ENCODE measurements at places on chromosomes 16 and 17. TPM values are rescaled to one million over a fixed set of nuclear protein-coding genes. Genes with fewer than 3 reads are reported as not detected.
A peak's percentile ranks its signal among the peaks of the same experiment; 100 is the strongest.

GRCh38 chr17:1190751-1191331 lies 11.1 kb upstream of the ABR start:
- DNase-seq = no peak

DNA sequence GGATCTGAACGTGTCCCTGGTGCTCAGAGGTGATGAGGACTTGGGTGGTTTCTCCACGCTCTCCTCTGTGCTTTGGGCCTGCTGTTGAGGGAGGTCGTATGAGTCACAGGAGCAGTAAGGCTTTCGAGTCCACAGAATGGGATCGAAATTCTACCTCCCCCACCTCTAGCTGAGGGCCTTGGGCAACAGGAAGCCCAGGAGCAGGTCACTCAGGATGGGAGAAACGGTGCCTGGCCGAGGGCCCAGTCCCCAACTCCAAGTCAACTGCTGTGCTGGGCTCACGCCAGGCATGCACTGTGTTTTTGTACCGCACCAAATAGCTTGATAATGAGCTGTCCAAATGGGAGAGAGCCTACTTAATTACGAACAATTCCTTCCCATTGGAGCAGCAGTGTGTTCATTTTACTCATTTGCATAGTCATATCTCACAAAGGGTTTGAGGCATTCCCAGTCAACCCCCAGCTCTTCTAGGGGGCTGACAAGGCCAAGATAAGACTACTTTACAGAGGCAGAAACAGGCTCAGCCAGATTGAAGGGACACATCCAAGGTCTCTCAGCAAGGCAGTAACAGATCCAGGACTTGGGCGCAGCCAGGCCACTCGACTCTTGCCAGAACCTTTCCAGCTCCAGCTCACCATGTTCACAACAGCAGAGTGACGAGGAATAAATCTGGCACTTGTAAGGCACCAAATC lies 53.6 kb downstream of the WNT3 start:
- peak; percentile 55 for DNase-seq

DNA sequence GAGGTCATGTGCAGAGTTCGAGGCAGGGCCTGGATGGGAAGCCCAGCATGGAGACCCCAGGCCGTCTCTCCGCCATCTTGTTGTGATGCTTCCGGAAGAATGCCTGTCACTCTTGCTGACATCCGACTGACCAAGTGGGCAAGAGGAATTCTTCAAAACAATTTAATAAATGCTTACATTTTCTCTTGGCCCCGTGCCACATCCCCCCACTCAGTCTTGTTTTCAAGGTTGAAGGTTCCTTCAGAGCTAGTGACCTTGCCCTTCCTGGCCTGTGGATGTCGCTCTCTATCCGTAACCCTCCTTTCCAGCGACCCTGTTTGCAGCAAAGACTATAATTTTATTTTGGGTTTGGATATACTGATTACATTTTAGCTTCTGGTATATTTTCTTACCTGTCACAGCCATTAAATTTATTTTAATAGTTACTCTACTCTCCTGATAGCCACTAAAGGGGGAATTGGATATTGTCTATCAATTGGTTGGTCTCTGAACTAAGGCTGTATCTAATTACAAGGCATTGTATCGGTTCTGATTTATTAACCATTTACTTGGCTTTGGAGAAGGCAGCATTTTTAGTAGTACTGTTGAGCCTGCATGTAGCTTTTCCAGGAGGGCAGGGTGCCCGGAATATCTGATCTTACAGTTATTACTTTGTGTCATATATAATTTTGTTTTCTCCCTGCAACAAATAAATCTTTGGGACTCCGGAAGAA lies 264.5 kb downstream of the WWOX start:
- DNase-seq = no peak

GRCh38 chr16:19810817-19811731 lies 73.6 kb downstream of the GPRC5B start:
- DNase-seq = peak; percentile 98

- DNase-seq = no peak
Observed at GRCh38 chr16:80462917-80463316, 77.9 kb upstream of the DYNLRB2 start.

GRCh38 chr17:74461611-74462010 lies 4.8 kb upstream of the CD300A start:
- no peak for DNase-seq

- peak; percentile 47 for DNase-seq
Observed at GRCh38 chr16:90019543-90020259, 445 bp upstream of the DBNDD1 start.

Gene FOXN1
- total RNA-seq = not detected

Gene MAF
- 24.1 TPM for total RNA-seq

Gene CFAP119
- 2.7 TPM for total RNA-seq

Gene TM4SF5
- total RNA-seq = not detected

Gene SLC13A2
- not detected for total RNA-seq

Gene DPEP1
- not detected for total RNA-seq

Gene HSD11B2
- total RNA-seq = not detected
